Endodermal cell (in vitro differentiated cells): ENCODE measurements at places on chromosomes 13 and 19.

DNA sequence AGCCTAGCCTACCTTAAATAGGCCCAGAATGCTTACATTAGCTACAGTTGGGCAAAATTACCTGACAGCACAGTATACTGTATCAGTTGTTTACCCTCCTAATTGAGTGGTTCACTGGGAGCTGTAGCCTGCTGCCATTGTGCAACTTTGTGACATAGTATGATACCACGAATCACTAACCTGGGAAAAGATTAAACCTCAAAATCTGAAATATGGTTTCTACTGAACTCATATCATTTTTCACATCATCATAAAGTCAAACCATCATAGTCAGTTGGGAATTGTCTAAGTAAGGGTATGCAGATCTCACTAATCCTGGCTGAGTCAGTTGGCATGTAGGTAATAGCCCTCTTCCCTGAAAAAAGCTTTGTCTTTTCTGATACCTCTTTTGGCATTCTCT, 9.2 kb downstream of the PAN3 start:
- no peak for DNase-seq

DNA sequence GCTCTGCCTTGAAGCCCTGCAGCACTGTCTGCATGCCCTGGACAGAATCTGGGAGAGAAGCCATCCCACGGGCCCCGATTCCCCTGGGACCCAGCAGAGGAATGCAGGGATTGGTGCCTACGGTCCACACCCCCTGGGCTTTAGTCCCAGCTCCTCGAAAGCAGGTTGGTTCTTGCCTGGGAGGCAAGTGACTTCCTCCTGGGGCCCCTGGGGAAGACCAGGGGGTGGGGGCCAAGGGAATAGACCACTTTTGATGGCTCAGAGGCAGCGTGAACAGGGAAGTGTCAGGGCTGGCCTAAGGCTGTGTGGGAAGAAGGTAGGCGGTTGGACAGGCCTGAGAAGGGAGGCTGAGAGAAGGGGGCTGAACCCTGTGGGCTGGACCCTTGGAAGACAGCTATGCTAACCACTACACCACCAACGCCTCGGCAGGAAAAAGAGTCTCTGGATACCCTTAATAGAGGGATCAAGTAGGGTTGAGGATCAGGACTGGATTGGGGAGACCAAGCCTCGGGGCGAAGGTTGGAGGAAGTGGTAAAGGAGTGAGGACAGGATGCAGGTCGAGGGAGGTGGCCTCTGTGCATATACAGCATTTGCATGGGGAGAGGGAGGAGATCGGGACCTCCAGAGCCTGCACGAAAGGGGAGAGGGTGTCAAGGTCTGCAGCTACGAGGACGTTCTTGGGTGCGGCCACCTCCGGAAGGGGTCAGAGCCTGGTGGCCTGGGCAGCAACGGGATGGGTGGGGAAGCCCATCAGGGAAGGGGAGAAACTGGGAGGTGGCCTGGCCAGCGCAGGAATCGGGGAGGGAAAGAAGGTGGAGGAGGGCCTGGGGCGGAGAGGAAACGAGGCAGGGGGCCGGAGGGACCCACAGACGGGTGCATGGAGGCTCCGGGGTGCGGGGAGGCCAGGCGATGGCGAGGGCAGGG, 709 bp downstream of the DPP9 start:
- no peak for DNase-seq

- no peak for DNase-seq
These were observed 14.3 kb downstream of the MAU2 start for GRCh38 chr19:19334989-19335344.

- no peak for DNase-seq
These were observed 21.6 kb upstream of the RNF113B start for GRCh38 chr13:98198683-98199082.

- DNase-seq = no peak
These were observed 19.4 kb downstream of the CLDN10 start for GRCh38 chr13:95571941-95572340.
